ENCODE measurements at places on chromosomes 7 and 10.

GRCh38 chr10:62230344-62231121 lies 38.1 kb downstream of the RTKN2 start:
- DNase-seq = no peak

DNA sequence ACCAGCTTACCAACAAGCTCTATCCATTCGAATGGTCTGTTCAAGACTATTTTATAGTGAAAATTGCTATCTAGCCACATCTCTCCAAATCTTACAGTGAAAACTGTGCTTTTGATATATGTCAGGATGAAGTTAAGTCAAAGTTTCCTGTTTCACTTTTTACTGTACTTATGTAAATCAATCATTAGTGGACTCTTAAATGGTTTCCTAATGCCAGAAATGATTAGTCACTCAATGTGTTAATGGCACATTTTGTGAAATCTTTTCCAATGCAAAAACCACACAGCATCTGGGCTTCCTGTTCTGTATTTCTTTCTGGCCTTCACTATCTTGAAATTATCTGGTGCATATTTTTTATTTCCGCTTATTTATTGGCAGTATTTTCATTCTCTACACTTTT lies 87.3 kb upstream of the STEAP1B start:
- DNase-seq = peak; percentile 94

DNA sequence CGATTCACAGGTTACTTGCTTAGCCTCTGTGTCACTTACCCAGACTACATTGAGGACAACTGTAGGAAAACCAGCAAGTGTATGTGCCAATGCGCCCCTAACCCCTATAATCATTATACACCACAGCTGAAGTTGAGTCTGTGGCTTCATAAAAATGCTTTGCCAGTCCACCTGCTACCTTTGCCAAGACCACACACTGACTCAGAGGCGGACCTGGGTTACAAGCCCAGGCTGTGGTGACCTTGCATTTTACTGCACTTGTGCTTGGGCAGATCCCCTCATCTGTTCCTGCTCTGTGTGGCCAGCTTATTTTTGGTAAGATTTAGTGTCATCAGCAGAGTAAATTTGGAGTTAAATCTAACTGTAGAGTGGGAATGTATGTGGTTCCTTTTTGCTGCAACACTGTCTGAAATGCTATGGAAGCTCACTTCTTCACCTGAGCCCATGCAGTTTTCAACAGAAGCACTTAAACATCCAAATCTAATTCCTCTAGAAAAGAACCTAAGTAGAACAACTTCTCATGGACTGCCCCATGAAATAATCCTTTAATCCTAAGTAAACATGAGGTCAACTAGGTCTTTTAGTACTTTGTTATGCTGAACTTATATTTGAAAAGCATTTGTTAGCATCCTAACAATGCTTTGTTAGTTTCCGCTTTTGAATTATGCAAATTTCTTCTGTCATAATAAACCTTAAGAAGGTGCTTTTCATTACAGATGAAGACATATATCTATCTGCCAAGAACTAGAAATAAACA lies 96.2 kb upstream of the AMPH start:
- DNase-seq = no peak

- DNase-seq = peak; percentile 76
These were observed 2.7 kb upstream of the JCAD start for GRCh38 chr10:30062090-30062489.

- DNase-seq = no peak
These were observed 93.7 kb downstream of the WDFY4 start for GRCh38 chr10:48778193-48778857.

GRCh38 chr7:16345979-16346958 lies 75.1 kb downstream of the CRPPA start:
- no peak for DNase-seq

GRCh38 chr7:123220396-123220795 lies 20.6 kb upstream of the SLC13A1 start:
- no peak for DNase-seq

DNA sequence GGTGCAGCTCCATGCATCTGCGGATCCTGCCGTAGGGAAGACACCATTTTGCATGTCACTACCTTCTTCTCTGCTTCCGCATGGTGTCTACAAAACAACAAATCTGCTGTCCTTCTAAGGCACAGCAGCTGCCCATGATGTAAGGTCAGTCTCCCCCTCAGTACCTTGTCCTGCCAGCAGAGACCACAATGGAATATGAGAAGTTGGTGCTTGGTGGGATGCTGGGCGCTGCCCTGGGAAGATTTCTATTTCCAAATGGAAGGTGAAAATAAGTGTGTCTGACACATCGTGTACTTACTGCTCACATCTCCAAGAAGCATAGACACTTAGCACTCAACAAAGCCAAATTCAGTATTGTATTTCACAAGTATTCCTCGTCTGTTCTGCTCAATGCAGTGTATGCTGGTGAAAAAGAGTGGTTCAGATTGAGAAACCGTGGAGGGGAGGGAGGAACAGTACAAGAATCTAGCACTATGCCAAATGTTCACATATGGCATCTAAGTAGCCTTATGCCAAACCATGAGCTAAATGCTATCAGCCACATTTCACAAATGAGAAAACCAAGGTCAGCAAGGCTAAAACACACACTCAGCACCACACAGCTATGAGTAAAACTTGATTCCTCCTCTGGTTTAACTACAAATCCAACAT lies 95.0 kb downstream of the GRB10 start:
- no peak for DNase-seq

All from inflammatory macrophage treated with lipopolysaccharide for 1 hour (primary cell).